ENCODE measurements at places on chromosomes 5 and 9.

GRCh38 chr5:31859096-31859495 is 220.2 kb downstream of the PDZD2 start:
- DNase-seq = no peak

DNA sequence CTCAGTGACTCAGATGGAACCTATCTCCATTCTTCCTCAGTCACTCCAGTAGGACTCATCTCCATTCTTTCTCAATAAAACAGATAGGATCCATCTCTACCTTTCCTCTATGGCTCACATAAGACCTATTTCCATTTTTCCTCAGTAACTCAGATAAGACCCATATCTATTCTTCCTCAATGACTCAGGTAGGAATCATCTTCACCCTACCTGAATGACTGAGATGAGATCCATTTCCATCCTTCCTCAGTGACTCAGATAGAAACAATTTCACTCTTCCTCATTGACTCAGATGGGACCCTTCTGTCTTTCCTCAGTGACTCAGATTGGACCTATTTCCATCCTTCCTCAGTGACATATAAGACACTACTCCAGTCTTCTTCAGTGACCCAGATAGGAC is 165.1 kb downstream of the FBXO4 start:
- no peak for DNase-seq

GRCh38 chr5:92429646-92430045 is 1046.5 kb upstream of the ARRDC3 start:
- no peak for DNase-seq

GRCh38 chr9:137130176-137130755 is 8.7 kb upstream of the GRIN1 start:
- no peak for DNase-seq

DNA sequence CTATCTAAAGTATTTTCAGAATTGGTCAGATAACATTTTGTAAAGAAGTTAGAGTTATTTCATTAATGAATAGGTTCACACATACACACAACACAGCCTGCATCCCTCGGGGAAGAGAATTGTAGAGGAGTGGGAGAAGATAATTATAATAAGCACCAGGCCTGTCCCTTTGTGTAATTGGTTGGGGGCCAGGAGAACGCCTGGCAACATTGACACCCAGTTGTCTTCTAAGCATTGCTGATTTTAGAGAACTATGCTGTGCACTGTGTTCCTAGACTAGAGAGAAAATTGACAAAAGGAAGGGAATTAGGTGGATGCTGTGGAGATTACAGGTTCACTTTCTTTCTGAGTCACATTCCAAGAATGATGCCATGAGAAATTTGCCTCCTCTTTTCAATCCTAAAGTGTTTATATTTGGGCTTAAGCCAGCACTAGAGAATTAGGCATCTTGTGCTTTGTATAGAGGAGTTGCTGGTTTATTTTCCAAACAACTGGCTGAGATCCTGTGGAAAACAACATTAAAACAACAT is 247.6 kb downstream of the COX7C start:
- DNase-seq = no peak

- no peak for DNase-seq
Observed at GRCh38 chr5:66596636-66597182, 516 bp downstream of the MAST4 start.

GRCh38 chr9:130846487-130847305 is 11.6 kb downstream of the ABL1 start:
- no peak for DNase-seq

- no peak for DNase-seq
Observed at GRCh38 chr9:124468061-124468740, 17.9 kb downstream of the ADGRD2 start.

DNA sequence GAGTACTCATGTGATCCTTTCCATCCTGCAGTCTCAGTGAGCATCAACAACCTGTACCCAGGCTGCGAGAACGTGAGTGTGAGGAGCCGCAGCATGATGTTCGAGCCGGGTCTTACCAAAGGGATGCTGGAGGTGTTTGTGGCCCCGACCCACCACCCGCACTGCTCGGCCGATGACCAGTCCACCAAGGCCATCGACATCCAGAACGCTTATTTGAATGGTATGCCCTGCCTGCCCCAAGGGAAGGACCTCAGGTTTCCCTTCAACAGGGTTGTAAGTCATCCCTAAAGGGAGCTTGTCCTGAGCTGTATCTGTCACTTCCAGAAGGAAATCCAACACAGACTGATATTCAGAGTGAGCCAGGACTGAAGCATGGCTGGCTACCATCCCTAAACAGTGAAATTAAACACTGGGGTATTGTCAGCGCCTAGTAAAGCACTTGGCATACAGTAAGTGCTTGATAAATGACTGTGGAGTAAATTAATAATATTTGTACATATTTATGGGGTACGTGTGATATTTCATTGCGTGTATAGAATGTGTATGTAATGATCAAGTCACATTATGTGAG is 39.3 kb upstream of the CTSL start:
- DNase-seq = no peak

- no peak for DNase-seq
Observed at GRCh38 chr5:7088849-7089248, 307.1 kb upstream of the ADCY2 start.

DNA sequence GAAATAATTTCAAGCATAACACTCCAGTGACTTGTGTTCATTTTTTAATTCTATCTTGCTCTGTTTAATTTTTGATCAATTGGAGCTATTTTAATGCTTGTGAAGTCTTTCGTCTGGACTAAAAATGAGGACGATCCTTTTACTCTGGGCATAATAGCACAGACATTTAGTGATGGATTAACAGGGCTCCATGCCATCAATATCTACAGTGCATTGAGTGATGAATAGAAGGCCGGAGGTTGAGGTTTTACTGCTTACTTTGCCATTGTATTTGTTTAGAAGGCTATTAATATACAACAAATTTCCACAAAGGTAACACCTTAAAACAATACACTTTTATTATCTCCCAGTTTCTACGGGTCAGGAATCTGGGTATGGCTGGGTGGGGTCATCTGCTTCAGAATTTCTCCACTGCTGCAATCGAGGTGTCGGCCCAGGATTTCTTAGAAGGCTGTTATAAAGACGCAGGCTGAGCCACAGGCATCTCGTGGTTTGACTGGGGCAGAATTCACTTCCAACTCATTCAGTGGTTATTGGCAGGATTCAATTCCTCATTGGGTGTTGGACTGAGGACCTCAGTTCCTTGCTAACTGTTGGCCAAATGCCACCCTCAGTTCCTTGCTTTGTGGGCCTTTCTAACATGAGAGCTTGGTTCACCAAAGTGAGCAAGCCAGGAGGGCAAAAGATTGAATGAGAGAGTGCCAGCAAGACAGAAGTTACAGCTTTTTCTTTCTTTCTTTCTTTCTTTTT is 265.4 kb upstream of the VLDLR start:
- DNase-seq = no peak

- DNase-seq = no peak
Observed at GRCh38 chr5:122262103-122262502, 49.9 kb upstream of the SNCAIP start.

GRCh38 chr5:112581811-112582320 is 155.8 kb upstream of the APC start:
- no peak for DNase-seq

GRCh38 chr9:136606687-136607333 is 55.9 kb upstream of the EGFL7 start:
- DNase-seq = no peak

Measured in NCI-H1436 treated with DMSO at 0.1 percent for 48 hours (cell line).